NCI-H2029 treated with DMSO at 0.1 percent for 48 hours (cell line): ENCODE measurements at places on chromosomes 11 and 22.

- DNase-seq: peak; percentile 34
These were observed 137.1 kb downstream of the CSNK2A3 start for GRCh38 chr11:11215944-11216343.

- DNase-seq: no peak
These were observed 49.6 kb downstream of the TTC17 start for GRCh38 chr11:43408277-43408676.

- DNase-seq: no peak
These were observed 1.3 kb upstream of the BARX2 start for GRCh38 chr11:129374081-129374992.

DNA sequence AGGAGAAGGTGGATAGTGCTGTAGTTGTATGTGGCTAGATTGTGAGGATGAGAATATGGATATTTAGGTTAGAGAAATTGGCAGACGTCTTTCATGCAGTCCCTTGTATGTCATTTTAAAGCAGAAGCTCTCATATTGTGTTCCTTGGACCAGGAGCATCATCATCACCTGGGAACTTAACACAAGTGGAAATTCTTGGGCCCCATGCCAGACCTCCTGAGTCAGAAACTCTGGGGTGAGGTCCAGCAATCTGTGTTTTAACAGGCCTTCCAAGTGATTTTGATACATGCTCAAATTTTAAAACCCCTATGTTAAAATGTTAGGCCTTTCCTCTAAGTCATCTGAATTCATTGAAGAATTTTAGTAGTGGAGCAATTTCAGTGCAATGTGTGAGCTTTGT is 34.8 kb downstream of the JHY start:
- DNase-seq: no peak

DNA sequence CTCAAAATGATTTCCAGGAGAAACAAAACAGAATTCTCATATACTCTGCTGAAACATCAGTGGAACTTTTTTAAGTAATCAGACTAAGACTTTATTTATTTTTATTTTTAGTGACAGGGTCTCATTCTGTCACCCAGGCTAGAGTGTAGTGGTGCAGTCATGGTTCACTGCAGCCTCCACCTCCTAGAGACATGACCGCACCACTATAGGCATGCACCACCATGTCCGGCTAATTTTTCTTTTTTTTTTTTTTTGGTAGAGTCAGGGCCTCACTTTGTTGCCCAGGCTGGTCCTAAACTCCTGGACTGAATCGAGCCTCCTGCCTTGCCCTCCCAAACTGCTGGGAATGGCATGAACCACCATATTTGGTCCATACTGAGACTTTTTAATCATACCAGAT is 42.9 kb downstream of the PRDM10 start:
- DNase-seq: no peak

GRCh38 chr11:74179234-74180052 is 8.4 kb downstream of the PPME1 start:
- DNase-seq: no peak

DNA sequence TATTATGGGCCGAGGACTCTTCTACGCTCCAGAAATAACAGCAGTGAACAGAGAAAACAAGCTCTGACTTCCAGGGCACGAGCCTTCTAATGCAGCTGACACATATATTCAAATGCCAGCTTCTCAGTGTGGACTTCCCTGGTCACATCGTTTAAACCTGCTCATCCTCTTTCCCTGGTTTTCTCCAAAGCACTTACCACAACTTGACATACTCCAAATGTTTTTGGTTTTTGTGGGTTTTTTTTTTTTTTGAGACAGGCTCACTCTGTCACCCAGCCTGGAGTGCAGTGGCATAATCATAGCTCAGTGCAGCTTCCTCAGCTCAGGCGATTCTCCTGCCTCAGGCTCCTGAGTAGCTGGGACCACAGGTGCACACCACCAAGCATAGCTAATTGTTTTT is 105.5 kb downstream of the MICAL3 start:
- DNase-seq: no peak

- no peak for DNase-seq
These were observed 153.4 kb downstream of the JRKL start for GRCh38 chr11:96543177-96543576.

- DNase-seq: no peak
These were observed 123.0 kb upstream of the ANO5 start for GRCh38 chr11:22069844-22070243.

DNA sequence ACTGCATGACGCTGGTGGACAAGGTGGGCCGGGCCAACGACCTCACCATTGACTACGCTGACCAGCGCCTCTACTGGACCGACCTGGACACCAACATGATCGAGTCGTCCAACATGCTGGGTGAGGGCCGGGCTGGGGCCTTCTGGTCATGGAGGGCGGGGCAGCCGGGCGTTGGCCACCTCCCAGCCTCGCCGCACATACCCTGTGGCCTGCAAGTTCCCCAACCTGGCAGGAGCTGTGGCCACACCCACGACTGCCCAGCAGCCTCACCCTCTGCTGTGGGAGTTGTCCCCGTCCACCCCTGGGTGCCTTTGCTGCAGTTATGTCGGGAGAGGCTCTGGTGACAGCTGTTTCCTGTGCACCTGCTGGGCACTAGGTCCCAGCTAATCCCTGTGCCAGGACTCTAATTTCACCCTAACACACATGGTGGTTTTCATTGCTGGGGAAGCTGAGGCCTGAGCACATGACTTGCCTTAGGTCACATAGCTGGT is 49.0 kb upstream of the PPP6R3 start:
- DNase-seq: peak; percentile 37

- no peak for DNase-seq
These were observed 5.7 kb downstream of the CHADL start for GRCh38 chr22:41234815-41235695.

- DNase-seq: no peak
These were observed 264.0 kb upstream of the ANO5 start for GRCh38 chr11:21928847-21929246.

GRCh38 chr11:69641681-69642548 is 959 bp downstream of the CCND1 start:
- DNase-seq: no peak

DNA sequence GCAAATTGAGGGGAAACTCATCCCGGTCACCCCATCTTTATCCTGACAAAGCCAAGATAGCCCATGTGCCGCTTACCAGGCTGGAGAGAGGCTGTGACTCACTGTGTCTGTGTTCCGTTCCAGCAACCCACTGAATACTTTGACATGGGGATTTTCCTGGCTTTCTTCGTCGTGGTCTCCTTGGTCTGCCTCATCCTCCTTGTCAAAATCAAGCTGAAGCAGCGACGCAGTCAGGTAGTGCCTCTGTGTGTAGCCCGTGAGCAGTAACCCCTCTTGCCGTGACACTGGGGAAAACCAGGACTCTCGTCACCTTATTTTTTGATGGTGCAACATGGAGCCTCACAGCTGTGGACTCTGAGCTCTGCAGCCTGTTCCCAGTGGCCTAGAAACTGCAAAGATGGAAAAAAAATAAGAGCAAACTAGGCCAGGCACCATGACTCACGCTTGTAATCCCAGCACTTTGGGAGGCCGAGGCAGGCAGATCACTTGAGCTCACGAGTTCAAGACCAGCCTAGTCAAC is 16.9 kb downstream of the C22orf31 start:
- DNase-seq: no peak
